ENCODE measurements at places on chromosomes 7 and 10. TPM values are rescaled to one million over a fixed set of nuclear protein-coding genes. Genes with fewer than 3 reads are reported as not detected.

DNA sequence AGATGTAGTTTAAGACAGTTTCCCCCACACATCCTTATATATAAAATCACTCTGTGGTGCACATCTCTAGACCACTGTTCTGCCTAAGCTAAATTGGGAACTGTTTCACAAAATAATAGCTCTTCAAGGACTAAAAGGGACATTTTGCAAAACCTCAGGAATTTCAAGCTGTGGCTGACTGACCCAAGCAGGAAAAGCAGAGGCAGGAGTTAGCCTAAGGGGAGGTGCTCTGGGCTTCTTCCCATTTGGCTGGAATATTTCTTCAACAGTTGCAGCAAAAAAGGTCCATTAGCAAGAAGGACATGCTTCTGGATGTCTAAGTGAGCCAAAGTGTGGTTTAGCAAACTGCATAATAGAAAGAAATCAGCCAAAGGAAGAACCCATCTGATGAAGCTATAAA lies 551.2 kb upstream of the ANKRD30A start:
- no peaks in the 10 kb centered on the region for H3K36me3 ChIP-seq
- no peaks in the 10 kb centered on the region for H3K27me3 ChIP-seq
- H3K4me3 ChIP-seq = no peak overlapping the region
- no peak for DNase-seq

The KIF11 gene
- 1.0 TPM for total RNA-seq

The FXYD4 gene
- total RNA-seq = not detected

- no peak for DNase-seq
- peaks cover 2% of the 10 kb centered on the region for H3K36me3 ChIP-seq
- peaks cover 6% of the 10 kb centered on the region for H3K4me1 ChIP-seq
- no peak overlapping the region for H3K27ac ChIP-seq
- H3K27me3 ChIP-seq = peaks cover 10% of the 10 kb centered on the region
- H3K4me3 ChIP-seq = no peak overlapping the region
Observed at GRCh38 chr10:104138131-104138530, 16.2 kb downstream of the SFR1 start.

The BTBD16 gene
- not detected for total RNA-seq

The RELN gene
- not detected for total RNA-seq

The MYH16 gene
- not detected for total RNA-seq

- no peak overlapping the region for H3K27ac ChIP-seq
- no peaks in the 10 kb centered on the region for H3K4me1 ChIP-seq
Observed at GRCh38 chr10:131047501-131047900, 264.0 kb downstream of the TCERG1L start.

DNA sequence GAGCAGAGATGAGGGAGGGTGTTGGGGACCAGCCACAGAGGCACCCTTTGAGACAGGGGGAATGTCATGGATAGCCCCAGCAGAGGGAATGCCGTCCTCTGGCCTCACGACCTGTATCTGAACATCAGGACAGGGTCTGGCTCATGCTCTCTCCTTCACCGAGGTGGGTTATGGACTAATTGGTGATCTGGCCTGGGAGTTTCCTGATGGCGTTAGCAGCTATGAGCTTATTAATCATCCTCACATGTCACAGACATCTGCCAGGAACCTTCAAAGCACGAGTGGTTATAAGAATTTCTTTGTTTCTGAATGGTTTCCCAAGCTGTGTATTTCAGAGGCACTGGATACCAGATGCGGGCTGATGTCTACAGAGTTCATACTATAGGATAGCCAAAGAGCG lies 6.9 kb downstream of the CPA4 start:
- no peaks in the 10 kb centered on the region for H3K4me1 ChIP-seq
- H3K27me3 ChIP-seq = peaks cover 39% of the 10 kb centered on the region
- H3K36me3 ChIP-seq = no peaks in the 10 kb centered on the region
- no peak for DNase-seq
- no peak overlapping the region for H3K4me3 ChIP-seq

GRCh38 chr7:85483177-85483576 lies 296.3 kb upstream of the SEMA3D start:
- no peaks in the 10 kb centered on the region for H3K36me3 ChIP-seq
- H3K27ac ChIP-seq = no peak overlapping the region
- no peaks in the 10 kb centered on the region for H3K4me1 ChIP-seq
- DNase-seq = no peak
- H3K4me3 ChIP-seq = no peak overlapping the region

- no peaks in the 10 kb centered on the region for H3K36me3 ChIP-seq
- no peak overlapping the region for H3K27ac ChIP-seq
- no peak overlapping the region for H3K4me3 ChIP-seq
- no peak for DNase-seq
- no peaks in the 10 kb centered on the region for H3K27me3 ChIP-seq
Observed at GRCh38 chr7:121793716-121794115, 79.2 kb upstream of the PTPRZ1 start.

The PTN gene
- not detected for total RNA-seq

DNA sequence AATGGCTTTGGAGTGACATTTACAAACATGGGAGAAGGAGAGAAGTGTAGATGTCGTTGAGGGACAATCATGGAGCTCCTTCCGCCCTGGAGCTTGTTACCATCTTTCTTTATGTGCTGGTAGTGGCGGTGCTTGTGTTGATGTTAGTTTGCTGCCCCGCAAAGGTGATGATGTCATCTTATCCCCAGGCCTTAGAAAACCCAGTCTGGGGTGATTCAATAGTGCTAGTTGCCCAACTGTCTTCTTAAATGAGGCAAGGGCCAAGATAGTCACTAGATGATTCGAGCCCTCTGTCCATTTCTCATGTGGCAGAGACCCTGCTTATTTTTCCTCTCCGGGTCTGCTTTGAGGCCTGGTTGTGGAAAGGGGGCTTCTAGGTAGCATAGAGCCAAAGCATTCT lies 277.4 kb downstream of the CCSER2 start:
- H3K4me3 ChIP-seq = no peak overlapping the region
- peaks cover 46% of the 10 kb centered on the region for H3K27me3 ChIP-seq
- H3K27ac ChIP-seq = no peak overlapping the region

DNA sequence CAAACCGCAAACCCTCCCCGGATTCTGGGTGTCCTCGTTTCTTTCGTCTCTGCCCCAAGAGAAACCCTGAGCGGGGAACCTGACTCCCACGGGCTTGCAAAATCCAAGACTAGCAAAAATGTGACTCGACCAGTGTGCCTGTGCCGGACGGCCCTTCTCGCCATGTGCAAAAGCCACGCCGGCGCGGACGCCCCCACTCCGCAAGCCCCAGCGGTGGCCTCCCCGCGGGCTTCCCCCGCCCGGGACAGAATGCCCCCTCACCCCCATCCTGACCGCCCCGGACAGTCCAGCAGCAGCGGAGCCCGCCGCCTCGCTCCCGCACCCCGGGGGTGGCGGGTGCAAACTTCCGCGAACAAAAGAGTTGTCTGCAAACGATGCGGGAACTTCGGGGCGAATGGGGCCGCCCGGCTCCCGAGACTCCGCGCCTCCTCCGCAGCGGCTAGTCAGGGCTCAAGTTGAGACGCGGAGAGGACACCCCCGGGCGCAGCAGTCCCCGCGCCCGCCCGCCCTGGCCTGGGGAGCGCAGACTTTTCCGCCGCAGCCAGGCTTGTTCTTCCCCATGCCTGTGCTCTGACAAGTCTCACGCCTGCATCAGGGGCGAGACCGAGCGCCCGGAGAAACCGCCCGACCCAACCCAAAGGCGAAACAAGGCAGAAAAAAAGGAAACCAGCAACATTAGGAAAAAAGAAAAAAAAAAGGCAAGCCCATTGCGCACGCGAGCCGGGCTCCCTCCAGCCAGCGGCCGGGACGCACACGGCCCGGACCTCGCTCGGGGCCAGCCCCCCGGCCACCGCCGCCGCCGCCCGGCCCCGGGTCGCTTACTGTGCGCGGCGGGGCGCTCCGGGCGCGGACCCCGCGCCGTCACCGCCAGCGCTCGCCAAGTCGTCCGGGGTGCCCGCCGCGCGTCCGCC lies 732 bp downstream of the FAM53B start:
- H3K36me3 ChIP-seq = peaks cover 2% of the 10 kb centered on the region
- peak overlapping the region; percentile 100 for H3K27ac ChIP-seq
- peaks cover 47% of the 10 kb centered on the region for H3K4me1 ChIP-seq
- DNase-seq = no peak

The KLF14 gene
- not detected for total RNA-seq

The ABCA13 gene
- not detected for total RNA-seq

DNA sequence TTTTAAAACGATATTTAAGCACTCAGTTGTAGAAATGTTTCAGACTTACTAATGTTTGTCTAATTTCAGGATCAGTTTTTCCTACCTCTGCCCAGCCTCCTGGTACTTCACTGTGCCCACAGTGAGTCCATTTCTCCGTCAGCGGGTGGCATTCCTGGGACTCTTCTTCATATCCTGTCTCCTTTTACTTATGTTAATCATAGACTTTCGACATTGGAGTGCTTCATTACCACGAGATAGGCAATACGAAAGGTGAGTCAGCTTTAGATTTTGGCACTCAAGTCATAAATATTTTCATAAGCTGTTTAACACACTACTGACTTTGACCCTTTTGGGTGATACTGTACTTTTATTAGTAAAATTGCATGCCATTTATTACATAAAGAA lies 2.1 kb downstream of the ENTPD7 start:
- no peak overlapping the region for H3K27ac ChIP-seq
- peaks cover 18% of the 10 kb centered on the region for H3K27me3 ChIP-seq
- DNase-seq = no peak
- H3K4me1 ChIP-seq = peaks cover 22% of the 10 kb centered on the region

The SUN3 gene
- not detected for total RNA-seq

DNA sequence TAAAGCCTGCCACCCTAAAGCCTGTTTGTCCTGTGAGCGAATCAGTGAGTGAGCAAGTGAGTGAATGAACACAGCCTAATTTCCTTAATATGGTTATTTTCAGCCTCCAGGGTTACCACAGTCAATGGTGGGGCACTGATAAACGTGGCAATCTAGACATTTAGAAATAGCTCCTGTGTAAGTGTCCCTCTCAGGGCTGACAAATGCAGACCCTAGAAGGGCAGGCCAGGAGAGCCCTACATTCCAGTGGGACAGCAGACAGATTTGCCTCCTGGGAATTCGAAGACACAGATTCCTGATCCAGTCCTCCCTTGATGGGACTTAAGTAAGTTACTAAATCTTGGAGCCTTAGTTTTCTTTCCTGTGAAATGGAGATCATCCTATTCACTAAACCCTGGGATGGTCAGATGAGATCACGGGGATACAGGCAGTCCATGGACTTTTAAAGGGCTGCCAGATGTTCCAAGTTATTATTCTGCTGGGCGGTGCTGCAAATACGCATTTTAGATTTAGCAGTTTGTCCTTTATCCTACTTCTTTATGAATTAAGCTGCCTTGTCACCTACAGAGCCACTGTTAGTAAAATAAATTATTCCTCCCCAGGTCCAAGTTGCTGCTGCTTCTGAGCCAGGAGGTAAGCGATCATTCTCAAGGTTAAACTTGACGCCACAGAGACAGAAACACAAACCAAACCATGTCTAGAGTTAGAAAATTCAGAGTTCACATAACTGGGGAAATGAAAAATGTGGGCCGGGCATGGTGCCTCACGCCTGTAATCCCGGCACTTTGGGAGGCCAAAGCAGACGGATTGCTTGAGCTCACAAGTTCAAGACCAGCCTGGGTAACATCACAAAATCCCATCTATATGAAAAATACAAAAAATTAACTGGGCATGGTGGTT lies 54.8 kb upstream of the TM9SF3 start:
- H3K27me3 ChIP-seq = no peaks in the 10 kb centered on the region
- peaks cover 6% of the 10 kb centered on the region for H3K4me1 ChIP-seq
- H3K36me3 ChIP-seq = no peaks in the 10 kb centered on the region
- H3K27ac ChIP-seq = no peak overlapping the region

DNA sequence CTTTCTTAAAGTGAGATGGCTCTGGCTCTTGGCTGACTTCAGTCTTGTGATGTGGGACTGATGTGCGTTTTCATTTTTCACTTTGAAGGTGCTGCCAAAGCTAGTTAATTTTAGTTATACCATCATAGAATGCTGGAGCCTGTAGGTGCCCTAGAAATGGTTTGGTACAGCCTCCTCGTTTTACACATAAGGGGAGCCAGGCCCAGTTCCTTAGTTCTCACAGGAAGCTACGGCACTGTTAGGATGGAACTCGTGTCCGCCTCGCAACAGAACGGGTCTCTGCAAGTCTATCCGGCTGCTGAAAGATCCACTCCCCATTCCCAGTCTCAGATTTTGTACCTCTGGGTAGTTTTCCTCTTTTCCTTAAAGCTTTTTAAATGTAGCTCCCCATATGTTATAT lies 173.2 kb upstream of the PRPS1L1 start:
- no peaks in the 10 kb centered on the region for H3K27me3 ChIP-seq
- no peak overlapping the region for H3K27ac ChIP-seq
- no peak overlapping the region for H3K4me3 ChIP-seq
- no peak for DNase-seq

DNA sequence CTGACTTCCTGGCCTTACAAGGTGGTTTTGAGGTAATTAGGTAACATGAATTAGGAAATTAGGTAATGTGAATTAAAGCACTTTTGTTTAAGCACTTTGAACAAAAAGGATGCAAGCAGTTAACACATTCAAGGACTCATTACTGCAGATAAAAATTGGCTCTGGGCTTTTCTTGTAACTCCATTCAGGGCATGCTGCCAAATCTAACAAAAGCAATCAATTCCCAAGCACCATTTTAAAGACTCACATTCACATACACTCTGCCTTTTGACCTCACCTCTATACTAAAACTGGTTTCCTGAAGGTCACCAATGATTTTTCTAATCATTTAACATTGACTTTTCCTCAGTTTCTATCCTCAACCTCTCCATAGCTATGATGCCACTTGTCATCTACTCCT lies 251.2 kb upstream of the RHOBTB1 start:
- no peak overlapping the region for H3K4me3 ChIP-seq
- H3K4me1 ChIP-seq = no peaks in the 10 kb centered on the region
- DNase-seq = no peak
- H3K36me3 ChIP-seq = no peaks in the 10 kb centered on the region

- H3K4me3 ChIP-seq = no peak overlapping the region
- no peak overlapping the region for H3K27ac ChIP-seq
- H3K36me3 ChIP-seq = no peaks in the 10 kb centered on the region
- H3K27me3 ChIP-seq = peaks cover 56% of the 10 kb centered on the region
Observed at GRCh38 chr10:75624638-75625037, 193.2 kb downstream of the LRMDA start.

DNA sequence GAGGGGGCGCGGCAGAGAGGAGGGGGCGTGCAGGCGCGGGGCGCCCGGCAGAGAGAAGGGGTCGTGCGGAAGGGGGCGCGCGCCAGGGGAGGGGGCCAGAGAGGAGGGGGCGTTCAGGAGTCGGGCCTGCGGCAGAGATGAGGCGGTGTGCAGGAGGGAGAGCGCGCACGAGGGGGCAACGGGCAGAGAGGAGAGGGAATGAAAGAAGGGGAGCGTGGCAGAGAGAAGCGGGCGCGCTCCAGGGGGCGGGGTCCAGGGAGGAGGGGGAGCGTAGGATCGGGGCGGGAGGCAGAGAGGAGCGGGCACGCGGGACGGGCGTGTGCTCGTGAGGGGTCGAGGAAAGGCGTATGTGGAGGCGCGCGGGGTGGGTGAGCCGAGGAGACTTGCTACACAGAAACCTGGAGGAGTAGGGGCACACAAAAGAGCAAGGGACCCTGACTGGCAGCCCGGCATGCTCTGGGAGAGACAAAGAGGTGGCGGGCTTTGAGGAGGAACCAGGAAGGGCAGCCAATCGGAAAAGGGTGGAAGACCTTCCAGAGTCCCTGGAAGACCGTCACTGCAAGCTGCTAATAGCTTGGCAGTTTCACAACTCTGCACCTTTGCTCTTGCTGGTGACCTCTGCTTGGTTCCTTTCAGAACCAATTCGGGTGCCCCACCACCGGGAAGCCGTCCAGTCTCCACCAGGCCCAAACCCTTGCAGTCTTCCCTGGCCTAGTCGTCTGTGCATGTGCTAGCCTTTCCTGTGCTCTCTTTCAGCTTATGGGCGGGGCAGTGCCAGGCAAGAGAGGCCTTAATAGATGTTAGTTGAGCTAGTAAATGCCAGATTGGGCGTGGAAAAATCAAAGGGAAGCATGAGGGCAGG lies 639 bp downstream of the DYDC2 start:
- peak overlapping the region; percentile 89 for H3K4me3 ChIP-seq
- H3K36me3 ChIP-seq = peaks cover 3% of the 10 kb centered on the region
- peaks cover 9% of the 10 kb centered on the region for H3K4me1 ChIP-seq

The CAV1 gene
- 0.57 TPM for total RNA-seq

The ARMS2 gene
- not detected for total RNA-seq

The ATOH7 gene
- not detected for total RNA-seq

Measured in T-helper 17 cell (primary cell).